ENCODE measurements at places on chromosomes 1 and 21.

- DNase-seq = no peak
Measured at GRCh38 chr1:84390226-84390625, 8.1 kb upstream of the DNASE2B start.

DNA sequence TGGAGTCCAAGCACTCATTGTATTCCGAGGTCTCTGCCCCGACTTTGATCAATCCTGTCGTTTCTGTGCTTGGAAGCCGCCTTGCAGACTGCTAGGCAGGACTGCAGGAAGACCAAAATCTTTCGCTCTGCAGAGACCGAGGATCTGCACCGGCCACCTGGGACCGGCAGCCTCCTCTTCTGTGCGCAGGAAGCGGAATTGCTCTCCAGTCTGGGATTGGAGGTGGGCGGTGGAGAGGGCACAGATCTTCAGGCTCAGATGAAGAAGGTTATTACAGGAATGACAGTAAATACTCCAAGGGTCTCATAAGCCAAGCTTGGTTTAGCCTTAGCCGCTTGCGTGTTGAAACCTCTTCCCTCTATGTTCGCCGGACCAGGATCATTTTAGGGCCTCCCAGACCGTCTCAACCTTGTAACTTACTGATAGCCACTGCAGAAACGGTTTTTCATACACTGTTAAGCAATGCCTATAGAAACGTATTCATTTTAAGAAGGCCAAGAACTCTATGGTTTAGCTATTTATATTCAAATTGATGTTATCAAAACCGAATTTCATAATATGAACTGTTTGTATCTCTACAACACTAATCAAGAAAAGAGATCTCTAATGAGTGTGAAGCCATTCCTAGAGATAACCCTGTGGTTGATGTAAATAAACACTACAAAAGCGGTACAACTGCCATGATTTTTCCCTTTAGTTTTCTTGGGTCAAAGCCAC is 1.1 kb downstream of the MIA3 start:
- DNase-seq = no peak

- DNase-seq = no peak
Measured at GRCh38 chr21:31343680-31344480, at the start of gene TIAM1. TSS of gene TIAM1 (minus strand) at chr21:31344261. CDS start at chr21:31266972, 77,289 bp downstream.

DNA sequence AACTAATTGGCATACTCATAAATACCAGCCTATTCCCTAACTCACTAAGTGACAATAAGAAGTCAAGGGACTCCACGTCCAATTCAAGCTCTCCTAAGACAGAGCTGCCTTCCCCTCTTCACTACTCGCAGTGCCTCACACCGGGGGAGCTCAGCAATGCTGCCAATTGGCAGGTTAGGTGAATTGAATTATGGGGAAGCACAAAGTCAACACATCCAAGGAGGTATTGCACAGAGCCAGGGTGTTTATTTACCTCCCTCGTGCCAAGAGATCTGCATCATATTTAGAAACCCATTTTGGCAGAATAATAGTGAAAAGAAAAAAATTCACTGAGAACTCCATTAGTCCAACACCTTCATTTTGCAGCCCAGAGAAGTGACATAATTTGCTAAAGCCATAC is 20.4 kb upstream of the TNR start:
- DNase-seq = no peak

DNA sequence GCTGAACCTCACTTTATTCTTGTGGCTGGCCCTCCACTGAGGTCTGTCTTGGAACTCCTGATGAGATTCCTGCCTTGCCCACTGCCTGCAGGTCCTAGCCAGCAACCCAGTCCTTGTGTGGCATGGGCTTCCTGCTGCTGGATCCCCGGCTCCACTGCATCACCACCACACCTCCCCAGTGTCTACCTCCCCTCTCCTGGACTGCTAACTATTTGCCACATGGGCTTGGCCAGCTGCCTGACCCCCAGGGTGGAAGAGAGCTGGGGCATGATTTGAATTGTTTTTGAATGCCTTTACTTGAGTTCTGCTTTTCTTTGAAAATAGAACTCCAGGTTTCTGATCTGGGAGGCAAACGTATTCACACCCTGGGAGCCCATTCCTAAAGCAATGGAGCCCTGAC is 41.2 kb downstream of the SPAG17 start:
- DNase-seq = no peak

DNA sequence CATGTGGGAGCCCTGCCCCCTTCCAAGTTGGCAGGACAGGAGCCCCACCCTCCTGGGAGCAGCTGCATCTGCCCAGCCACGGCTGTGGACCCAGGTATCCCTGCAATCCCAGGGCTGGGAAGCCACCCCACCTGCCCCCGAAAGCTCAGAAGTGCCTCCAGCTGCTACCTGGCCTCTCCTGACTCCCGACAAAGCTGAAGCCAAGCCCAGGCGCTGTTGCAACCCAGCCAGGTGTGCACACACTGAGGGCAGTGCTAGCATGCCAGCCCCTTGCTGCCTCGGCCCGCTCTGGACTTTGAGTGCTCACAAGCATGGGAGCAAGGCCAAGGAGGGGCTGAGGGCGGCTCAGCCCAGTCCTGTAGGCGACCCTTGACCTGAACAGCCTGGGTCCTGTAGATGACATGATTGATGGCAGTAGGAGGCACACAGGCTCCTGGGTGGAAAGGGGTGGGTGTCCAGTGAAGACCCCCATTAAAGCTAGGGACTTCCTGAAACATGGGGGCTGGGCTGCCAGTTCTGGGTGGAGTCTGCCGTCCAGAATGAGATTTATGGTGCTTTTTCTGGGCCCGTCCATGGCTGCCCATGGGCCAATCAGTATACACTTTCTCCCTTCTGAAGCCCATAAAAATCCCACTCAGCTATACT is 2.8 kb upstream of the SSU72 start:
- DNase-seq = no peak

- no peak for DNase-seq
Measured at GRCh38 chr1:62228136-62228882, 33.7 kb downstream of the L1TD1 start.

DNA sequence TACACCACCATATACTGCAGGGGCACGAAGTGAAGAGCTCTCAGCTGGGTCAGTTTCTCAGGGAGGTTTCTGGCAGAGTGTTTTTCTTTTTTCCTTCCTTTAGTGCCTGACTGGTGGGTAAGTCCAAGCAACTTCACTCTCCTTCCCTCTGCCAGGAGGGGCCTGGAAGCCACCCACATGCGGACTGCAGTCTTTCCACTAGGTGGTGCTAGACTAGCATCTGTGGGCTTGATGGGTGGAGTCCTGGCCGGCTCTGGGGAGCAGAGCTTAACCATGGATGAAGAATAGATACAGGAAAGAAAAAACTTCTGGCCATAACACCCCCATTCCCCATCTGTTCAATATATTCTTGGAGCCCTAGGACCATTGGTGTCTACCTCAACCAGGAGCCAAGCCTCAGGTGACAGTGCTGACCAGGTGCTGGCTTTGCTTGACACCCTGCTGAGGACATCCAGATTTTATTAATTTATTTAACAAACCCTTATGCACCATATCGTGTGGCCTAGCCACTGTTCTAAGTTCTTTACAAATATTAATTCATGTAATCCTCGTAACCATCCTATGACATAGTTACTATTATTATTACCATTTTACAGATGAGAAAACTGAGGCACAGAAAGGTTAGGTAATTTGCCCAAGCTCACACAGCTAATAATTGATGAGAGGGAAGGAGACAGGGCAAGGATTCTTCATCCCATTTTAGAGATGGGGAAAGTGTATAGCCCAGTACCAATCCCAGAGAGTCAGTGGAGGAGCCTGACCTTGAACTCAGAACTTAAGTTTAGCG is 126.7 kb upstream of the CSF3R start:
- peak; percentile 30 for DNase-seq

DNA sequence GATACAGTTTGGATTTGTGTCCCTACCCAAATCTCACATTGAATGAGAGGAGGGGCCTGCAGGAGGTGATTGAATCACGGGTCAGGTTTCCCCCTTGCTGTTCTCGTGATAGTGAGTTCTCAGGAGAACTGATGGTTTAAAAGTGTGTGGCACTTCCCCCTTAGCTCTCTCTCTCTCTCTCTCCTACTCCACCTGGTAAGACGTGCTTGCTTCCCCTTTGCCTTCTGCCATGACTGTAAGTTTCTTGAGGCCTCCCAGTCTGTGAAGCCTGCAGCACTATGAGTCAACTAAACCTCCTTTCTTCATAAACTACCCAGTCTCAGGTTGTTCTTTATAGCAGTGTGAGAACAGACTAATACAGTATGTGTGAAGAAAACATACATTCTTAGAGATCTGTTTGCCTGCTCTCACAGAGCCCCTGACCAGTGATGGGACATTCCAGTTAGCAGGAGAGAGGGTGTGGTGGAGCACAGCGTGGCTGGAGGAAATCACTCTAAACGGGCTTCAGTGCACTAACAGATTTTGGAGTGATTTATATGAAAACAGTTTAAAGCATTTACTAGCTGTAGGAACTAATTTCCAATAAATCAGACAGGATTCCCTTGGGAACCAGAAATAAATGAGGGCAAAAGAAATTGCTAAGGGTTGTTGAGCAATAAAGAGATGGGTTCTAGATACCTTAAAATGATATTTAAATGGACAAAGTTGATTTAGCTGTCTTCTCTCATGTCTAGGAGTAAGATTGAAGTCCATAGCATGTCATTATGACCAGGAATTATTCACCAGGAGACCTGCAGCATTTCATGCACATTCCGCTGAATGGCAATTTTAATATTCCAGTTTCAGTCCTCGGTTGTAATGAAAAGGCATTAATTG is 411.0 kb downstream of the CAMTA1 start:
- DNase-seq = no peak

GRCh38 chr1:199356561-199356960 is 670.9 kb upstream of the NR5A2 start:
- DNase-seq = no peak

DNA sequence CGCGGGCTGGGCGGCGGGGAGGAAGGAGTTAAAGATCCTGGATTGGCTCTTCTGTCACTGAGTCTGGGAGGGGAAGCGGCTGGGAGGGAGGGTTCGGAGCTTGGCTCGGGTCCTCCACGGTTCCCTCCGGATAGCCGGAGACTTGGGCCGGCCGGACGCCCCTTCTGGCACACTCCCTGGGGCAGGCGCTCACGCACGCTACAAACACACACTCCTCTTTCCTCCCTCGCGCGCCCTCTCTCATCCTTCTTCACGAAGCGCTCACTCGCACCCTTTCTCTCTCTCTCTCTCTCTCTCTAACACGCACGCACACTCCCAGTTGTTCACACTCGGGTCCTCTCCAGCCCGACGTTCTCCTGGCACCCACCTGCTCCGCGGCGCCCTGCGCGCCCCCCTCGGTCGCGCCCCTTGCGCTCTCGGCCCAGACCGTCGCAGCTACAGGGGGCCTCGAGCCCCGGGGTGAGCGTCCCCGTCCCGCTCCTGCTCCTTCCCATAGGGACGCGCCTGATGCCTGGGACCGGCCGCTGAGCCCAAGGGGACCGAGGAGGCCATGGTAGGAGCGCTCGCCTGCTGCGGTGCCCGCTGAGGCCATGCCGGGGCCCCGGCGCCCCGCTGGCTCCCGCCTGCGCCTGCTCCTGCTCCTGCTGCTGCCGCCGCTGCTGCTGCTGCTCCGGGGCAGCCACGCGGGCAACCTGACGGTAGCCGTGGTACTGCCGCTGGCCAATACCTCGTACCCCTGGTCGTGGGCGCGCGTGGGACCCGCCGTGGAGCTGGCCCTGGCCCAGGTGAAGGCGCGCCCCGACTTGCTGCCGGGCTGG is at the start of gene NPR1:
Gene NPR1, plus strand, starts transcription at position 170 of the 818 bp plus-strand sequence. Its CDS starts 421 bp downstream, at position 591.
- DNase-seq = no peak

DNA sequence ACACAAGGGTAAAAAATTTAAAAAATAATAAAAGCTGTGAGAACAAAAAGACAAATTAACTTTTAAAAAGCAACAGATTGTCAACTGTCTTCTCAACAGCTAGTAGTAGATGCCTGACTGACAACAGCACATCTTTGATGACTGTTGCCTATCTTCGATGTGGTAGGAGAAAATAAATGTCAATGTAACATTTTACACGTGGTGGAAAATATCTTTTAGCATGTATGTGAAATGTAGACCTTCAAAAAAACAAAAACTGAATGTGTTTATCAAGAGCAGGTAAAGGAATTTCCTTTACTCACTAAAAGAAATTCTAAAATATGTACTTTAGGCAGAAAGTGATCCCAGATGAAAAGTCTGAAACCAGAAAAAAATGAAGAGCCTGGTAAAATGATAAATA is 42.9 kb downstream of the CD53 start:
- no peak for DNase-seq

DNA sequence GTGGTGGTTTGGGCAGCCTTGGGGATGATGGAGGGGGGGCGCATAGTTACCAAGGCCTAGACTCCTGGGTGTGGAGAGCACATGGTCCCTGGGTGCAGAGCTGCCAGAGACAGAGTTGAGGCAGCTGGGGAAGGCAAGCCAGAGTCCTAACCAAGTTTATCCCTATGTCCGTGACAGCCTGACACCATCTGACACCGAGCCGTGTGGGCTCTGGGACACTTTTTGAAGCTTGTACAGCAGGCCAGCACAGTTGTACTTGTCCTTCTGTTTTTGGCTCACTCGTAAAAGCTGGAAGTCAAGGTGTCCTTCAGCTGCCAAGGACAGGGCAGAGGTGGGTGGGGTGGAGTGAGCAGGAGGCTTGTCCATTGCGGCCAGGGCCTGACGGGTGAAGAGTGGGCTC is 28.5 kb downstream of the SLC26A9 start:
- no peak for DNase-seq

- no peak for DNase-seq
Measured at GRCh38 chr1:65422241-65423203, 2.1 kb downstream of the LEPR start.

DNA sequence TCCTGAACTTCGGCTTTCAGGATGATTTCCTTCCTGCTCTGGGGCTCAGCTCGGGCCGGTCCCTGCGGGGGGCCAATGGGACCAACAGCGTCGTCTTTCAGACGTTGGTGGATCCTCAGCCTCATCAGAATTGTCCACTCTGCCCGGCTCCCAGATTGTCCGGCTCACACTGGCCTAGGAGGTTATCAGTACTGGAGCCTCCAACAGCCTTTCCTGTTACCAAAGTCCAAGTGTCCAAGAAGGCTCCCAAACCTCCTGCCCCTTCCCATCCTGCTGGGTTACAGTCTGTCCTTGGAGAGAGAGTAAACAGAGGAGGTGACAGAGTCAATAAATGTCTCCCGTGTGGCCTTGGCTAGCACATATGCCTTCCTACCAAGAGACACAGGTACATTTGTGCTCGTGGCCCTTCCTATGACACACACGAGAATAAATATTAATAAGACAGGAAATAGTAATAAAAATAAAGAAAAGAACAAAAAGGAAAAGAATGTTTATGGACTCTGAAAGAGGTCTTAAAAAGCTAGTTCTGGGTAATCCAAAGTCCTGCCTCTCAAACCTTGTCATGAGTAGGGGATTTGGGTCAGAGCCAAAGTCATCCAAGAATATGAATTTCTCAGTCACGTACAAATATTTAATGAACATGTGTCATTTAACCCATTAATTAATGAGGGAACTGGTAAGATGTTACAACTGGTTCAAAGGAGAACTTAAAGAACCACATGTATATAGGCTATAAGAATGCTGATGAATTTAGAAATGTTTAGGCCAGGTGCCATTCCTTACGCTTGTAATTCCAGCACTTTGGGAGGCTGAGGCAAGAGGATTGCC is 80.8 kb upstream of the SLC2A1 start:
- DNase-seq = no peak

DNA sequence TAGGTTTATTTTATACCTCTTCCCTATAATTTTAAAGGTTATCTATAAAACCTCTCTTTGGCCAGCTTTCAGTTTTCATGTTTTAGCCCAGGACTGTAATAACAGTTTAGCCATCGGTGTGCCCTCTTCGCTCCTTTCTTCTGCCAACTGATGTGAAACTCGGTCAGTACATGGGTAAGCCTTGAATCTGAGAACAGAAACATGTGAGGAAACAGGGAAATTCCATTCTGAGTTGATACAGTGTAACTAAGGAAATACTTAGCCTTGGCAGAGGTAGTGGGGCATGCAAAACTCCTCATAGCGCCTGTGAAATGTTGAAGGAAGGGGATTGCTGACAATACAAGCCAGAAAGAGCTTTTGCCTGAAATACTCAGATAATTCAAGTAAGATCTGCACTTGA is 465.2 kb downstream of the NCAM2 start:
- no peak for DNase-seq
